ENCODE measurements at places on chromosomes 6 and 20. TPM values are rescaled to one million over a fixed set of nuclear protein-coding genes. Genes with fewer than 3 reads are reported as not detected.

The SLC17A2 gene
- not detected for total RNA-seq

The HSPA1L gene
- 1.4 TPM for total RNA-seq

The FOXC1 gene
- 5.4 TPM for total RNA-seq

The KIF3B gene
- 27.8 TPM for total RNA-seq

The SLC22A2 gene
- total RNA-seq = 0.06 TPM

The PDYN gene
- total RNA-seq = not detected

The SCRT2 gene
- total RNA-seq = 0.04 TPM

The DPPA5 gene
- total RNA-seq = not detected

The CD93 gene
- total RNA-seq = not detected

The HS3ST5 gene
- total RNA-seq = not detected

The C6orf58 gene
- total RNA-seq = 0.09 TPM

The HLA-DMB gene
- total RNA-seq = 1.4 TPM

The GSTA4 gene
- 8.4 TPM for total RNA-seq

The HUS1B gene
- 0.12 TPM for total RNA-seq

The NKX2-2 gene
- total RNA-seq = not detected

The MCUR1 gene
- 12.0 TPM for total RNA-seq

The LTA gene
- 0.10 TPM for total RNA-seq

The RBPJL gene
- not detected for total RNA-seq

The MUC22 gene
- 0.02 TPM for total RNA-seq

The CFB gene
- 1.6 TPM for total RNA-seq

The GNAS-AS1 gene
- not detected for total RNA-seq

The NFYA gene
- total RNA-seq = 11.7 TPM

The CAPN11 gene
- total RNA-seq = not detected

The MAS1 gene
- total RNA-seq = not detected

The PTPRK gene
- 13.5 TPM for total RNA-seq

The HEY2 gene
- total RNA-seq = not detected
